Activated CD4-positive, alpha-beta T cell treated with anti-CD3 and anti-CD28 coated beads for 36 hours (primary cell): ENCODE measurements at places on chromosomes 16 and 17. TPM values are rescaled to one million over a fixed set of nuclear protein-coding genes. Genes with fewer than 3 reads are reported as not detected.

DNA sequence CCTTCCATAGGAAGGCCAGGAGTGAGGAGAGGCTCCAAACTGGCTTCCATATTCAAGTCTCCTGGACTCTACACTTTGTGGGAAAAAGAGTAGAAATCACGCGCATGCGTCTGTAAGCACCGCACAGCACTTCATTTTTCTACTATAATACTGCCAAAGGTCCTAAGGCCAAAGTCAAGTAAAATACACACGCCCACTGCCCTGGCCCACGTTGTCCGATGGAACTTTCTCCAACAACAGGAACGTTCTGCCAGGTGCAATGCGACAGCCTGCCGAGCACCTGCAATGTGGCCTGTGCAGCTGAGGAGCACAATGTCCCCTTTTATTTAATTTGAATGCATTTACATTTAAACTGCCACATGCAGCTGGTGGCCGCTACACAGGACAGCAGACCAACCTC lies 23.5 kb downstream of the DNASE1 start:
- no peak overlapping the region for H3K4me3 ChIP-seq
- no peaks in the 10 kb centered on the region for H3K27me3 ChIP-seq

- DNase-seq = no peak
- no peak overlapping the region for H3K27ac ChIP-seq
- no peaks in the 10 kb centered on the region for H3K27me3 ChIP-seq
Observed at GRCh38 chr16:6704306-6704930, 628.2 kb upstream of the RBFOX1 start.

DNA sequence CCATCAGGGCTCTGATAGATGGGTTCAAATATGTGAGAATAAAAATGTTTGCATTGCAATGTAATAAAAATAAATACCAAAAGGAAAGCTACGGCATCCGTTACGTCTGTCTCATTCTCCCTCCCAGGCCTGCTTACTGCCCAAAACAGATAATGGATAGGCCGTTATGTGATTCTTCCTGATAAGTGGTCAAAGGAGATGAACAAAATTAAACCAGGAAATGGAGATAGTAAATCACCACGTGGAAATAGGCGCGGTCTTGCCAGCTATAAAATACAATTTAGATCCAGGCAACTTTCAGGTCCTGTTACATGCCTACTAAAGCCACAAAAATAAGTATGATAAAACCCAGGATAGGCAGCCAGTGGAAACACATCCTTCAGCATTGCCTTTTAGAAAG lies 49.5 kb upstream of the CCL1 start:
- H3K4me3 ChIP-seq = no peak overlapping the region
- no peak overlapping the region for H3K27ac ChIP-seq
- H3K36me3 ChIP-seq = no peaks in the 10 kb centered on the region
- DNase-seq = no peak
- H3K27me3 ChIP-seq = peaks cover 24% of the 10 kb centered on the region
- peaks cover 7% of the 10 kb centered on the region for H3K4me1 ChIP-seq

Gene CD300LB
- total RNA-seq = not detected

DNA sequence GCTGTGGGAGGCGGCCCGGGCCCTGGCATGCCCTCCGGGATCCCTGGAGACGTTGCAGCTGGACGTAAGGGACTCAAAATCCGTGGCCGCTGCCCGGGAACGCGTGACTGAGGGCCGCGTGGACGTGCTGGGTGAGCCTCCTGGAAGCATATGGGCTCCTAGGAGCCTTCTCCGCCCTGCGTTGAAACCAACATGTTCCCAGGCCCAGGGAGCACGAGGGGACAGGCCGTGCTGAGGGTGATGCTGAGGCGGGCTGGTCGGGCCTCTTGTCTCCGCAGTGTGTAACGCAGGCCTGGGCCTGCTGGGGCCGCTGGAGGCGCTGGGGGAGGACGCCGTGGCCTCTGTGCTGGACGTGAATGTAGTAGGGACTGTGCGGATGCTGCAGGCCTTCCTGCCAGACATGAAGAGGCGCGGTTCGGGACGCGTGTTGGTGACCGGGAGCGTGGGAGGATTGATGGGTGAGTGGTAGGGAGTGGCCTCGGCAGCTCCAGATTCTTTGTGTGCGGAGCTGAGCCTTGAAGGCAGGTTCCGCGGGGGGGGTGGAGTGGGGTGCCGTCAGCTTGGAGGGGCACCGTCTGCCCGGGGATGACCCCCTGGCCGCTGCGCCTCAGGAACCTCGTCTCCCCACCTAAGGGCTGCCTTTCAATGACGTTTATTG lies 567 bp downstream of the HSD17B1 start:
- no peaks in the 10 kb centered on the region for H3K36me3 ChIP-seq
- H3K4me3 ChIP-seq = peak overlapping the region; percentile 85
- H3K4me1 ChIP-seq = peaks cover 30% of the 10 kb centered on the region
- no peaks in the 10 kb centered on the region for H3K27me3 ChIP-seq
- DNase-seq = no peak
- H3K27ac ChIP-seq = no peak overlapping the region

DNA sequence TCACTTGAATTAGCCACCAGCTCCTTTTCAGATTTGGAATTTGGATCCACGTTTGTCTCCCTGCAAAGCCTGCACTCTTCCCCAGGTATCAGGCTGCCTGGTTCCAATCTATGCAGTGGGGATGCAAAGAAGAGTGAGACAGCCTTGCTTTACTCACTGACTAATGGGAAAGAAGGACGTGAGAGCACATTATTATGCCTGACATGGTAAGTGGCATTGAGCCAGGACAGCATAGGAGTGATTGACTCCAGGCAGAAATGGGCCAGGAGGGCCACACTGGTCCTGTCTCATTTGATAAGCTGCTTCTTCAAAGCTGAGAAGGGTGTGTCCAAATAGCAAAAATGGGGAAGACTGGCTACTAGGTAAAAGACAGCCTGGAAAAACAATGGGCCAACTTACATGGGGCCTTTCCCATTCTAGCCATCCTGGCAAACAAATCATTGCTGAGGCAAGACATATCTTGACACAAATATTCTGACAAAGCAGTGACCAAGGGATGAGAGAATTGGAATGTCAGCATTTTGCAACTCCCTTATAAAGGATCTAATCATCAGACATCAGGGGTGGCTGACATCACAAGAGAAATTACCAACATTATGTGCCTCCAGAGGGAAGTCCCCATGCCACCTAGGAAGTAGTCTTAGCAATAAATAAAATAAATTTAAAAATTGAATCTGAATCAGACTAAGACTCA lies 38.6 kb downstream of the CDH11 start:
- no peak overlapping the region for H3K4me3 ChIP-seq
- no peaks in the 10 kb centered on the region for H3K27me3 ChIP-seq
- DNase-seq = no peak

GRCh38 chr16:49474741-49475140 lies 101.1 kb downstream of the C16orf78 start:
- no peak overlapping the region for H3K4me3 ChIP-seq
- H3K36me3 ChIP-seq = no peaks in the 10 kb centered on the region
- no peaks in the 10 kb centered on the region for H3K4me1 ChIP-seq
- H3K27ac ChIP-seq = no peak overlapping the region

GRCh38 chr17:57567251-57567650 lies 177.8 kb downstream of the CCDC182 start:
- H3K27me3 ChIP-seq = no peaks in the 10 kb centered on the region
- no peak for DNase-seq
- no peak overlapping the region for H3K27ac ChIP-seq
- peaks cover 2% of the 10 kb centered on the region for H3K36me3 ChIP-seq

DNA sequence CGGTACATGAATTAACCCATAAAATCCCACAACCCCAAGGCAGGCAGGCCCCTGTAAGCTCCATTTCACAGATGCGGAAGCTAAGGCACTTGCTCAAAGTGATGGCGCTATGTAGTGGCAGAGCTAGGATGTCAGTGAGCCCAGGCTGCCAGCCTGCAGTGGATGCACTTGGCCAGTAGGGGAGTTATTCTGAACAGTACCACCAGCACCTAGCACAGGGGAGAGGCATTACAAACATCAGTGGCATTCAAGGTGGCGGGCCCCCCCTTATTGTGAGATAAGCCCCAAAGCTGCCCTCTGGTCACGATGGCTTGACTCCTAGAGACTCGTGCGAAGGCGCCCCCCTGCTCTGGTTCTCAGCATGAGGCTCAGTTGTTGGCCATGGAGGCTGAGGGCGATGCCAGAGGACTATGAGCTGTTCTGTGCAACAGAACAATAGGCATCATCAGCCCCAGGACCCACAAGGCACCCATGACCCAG lies 33.8 kb downstream of the GTF3C1 start:
- H3K27ac ChIP-seq = no peak overlapping the region
- H3K4me1 ChIP-seq = no peaks in the 10 kb centered on the region
- peak; percentile 51 for DNase-seq
- H3K4me3 ChIP-seq = no peak overlapping the region

Gene TNFRSF17
- total RNA-seq = not detected

Gene PYY
- total RNA-seq = not detected

- peaks cover 45% of the 10 kb centered on the region for H3K36me3 ChIP-seq
- H3K4me3 ChIP-seq = no peak overlapping the region
- no peaks in the 10 kb centered on the region for H3K27me3 ChIP-seq
- H3K27ac ChIP-seq = no peak overlapping the region
- peaks cover 8% of the 10 kb centered on the region for H3K4me1 ChIP-seq
Observed at GRCh38 chr17:82193520-82194220, 19.0 kb downstream of the CCDC57 start.

Gene OR4D1
- total RNA-seq = 0.16 TPM

DNA sequence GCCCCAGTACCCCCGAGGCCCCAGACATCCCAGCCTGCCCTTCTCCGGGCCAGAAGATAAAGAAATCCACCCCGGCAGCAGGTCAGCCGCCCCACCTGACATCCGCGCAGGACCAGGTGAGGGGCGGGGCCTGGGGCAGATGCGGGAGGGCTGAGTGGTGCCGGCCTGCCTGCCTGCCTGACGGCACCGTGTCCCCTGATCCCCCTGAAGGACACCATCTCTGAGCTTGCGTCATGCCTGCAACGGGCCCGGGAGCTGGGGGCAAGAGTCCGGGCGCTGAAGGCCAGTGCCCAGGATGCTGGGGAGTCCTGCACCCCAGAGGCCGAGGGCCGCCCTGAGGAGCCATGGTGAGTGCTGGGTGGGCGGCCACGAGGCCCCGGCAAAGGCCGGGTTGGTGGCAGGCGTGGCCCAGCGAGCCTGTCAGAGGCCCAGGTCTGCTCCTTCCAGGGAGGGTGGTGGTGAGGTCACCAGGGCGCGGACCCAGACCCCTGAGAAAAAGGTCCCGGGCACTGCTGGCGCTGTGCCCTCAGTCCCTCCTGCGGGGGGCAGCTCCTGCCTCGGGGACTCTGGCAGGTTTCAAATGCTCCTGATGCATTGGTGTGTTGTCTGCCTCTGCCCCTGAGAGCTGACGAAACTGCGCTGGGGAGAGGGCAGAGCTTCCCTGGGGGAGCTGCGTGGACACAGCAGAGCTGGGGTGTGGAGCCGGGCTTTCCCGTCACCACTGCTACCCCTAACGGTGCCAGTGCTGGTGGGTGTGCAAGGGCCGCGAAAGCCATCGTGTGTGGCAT lies 1.2 kb downstream of the CDT1 start:
- H3K27ac ChIP-seq = peak overlapping the region; percentile 47
- no peaks in the 10 kb centered on the region for H3K27me3 ChIP-seq
- peak; percentile 71 for DNase-seq
- H3K4me3 ChIP-seq = peak overlapping the region; percentile 83
- peaks cover 49% of the 10 kb centered on the region for H3K36me3 ChIP-seq
- peaks cover 32% of the 10 kb centered on the region for H3K4me1 ChIP-seq
